Effector CD8-positive, alpha-beta T cell (primary cell): ENCODE measurements at places on chromosomes 4 and X.

GRCh38 chr4:138774940-138775339 lies 240.6 kb upstream of the NOCT start:
- no peak for DNase-seq

GRCh38 chrX:54045563-54046228 lies 1.4 kb upstream of the PHF8 start:
- DNase-seq = no peak

- DNase-seq = no peak
These were observed 202.7 kb downstream of the OR13H1 start for GRCh38 chrX:131746491-131746968.

GRCh38 chr4:66524781-66525180 lies 854.5 kb upstream of the EPHA5 start:
- DNase-seq = no peak

DNA sequence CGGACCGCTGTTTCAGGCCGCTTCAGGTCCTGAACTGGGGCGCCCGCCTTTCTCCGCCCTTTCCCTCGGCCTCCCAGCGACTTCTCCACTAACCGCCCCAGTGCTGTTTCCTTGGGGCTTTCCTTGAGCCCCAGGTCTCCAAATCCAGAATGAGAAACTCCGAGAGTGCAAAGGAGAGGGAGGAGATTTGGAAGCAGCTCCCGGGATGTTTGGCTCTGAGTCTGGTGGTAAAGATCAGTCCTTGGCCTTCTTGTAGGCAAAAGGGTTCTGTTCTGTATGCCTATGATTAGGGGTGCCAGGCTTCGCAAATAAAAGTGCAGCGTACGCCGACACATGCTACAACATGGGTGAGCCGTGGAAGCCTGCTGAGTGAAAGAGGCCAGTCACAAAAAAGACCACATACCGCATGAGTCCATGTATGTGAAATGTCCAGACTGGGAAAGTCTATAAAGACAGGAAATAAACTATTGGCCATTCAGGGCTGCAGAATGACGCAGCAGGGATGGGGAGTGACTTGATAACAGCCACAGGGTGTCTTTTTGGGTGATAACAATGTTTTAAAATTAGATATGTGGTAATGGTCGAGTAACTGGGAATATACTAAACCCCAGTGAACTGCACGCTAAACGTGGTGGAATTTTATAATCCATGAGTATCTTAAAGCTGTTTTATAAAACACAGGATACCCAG lies 99.8 kb downstream of the TRAPPC11 start:
- DNase-seq = no peak

DNA sequence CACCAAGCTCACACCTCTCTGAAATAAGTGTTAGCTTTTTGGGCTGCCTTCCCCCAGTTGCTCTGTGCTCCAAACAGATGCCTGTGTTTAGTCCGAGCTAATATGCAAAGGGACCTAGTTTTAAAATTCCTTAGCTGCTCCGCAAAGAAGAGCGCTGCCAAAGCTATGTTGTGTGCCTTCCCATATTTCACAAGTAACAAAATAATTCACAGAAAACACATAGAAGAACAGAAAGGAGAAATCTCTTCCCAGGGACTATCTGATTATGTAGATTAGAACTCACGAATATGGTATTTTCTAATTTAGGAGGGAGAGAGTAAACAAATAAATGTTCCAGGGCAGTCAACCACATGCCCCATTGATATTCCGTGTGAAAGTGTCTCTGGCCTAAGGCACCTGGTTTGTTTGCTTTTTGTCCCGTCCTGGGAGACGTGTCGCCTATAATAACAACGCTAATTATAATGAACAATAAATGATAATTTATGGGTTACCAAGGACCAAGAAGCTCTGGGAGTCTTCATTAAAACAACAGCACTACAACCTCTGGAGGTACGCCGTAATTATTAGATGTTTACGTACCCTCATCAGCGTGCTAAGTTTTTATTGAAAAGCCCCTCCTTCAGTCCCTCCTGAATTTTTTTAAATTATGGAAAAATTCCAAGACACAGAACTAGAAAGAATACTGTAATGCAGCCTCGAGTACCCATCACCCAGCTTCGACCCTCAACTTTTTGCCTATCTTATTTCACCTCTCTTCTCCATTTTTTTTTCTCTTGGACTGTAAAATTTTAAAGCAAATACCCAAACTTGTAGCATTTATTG lies 1.2 kb upstream of the CCNG2 start:
- DNase-seq = no peak

- no peak for DNase-seq
These were observed 76.6 kb downstream of the TBC1D9 start for GRCh38 chr4:140679576-140679975.

- no peak for DNase-seq
These were observed 219.2 kb downstream of the ARAP2 start for GRCh38 chr4:36024901-36025660.

DNA sequence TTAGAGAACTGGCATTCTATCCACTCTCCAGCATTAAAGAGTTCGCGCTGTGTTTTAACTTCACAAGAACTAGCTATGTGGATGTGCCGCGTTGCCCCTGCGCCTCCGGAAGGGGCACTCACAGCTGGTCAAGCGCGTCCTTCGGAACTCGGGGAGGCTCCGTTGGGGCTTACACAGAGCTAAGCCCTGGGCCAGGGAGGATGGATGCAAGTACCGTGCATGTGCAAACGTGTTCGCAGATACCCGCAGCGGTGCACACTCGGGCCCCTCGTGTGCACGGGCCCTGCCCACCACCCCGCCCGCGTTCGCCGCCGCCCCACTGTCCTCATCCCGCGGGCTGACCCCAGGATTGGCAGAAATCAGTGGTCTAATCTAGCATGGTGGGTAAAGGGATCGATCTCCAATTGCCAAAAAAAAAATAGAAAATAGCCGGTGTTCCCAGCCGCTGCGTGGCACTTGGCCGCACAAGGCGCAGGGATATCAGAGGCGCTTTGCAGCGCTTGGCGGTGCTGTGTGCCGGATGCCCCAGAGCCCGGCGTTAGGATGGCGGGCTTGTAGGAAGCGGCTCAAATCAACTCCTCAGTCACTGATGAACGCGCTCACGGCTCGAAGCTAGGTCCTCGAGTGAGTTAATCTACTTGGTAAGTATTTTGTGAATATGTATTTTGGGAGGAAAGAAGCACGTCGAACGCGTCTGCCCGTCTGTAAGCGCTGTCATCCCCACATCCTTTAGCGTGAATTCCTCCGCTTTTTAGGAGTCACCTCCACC lies 989 bp upstream of the PCDH10 start:
- no peak for DNase-seq

- DNase-seq = no peak
These were observed 22.3 kb upstream of the NAT8L start for GRCh38 chr4:2036866-2037265.

GRCh38 chr4:25171201-25171865 lies 11.1 kb upstream of the SEPSECS start:
- no peak for DNase-seq

DNA sequence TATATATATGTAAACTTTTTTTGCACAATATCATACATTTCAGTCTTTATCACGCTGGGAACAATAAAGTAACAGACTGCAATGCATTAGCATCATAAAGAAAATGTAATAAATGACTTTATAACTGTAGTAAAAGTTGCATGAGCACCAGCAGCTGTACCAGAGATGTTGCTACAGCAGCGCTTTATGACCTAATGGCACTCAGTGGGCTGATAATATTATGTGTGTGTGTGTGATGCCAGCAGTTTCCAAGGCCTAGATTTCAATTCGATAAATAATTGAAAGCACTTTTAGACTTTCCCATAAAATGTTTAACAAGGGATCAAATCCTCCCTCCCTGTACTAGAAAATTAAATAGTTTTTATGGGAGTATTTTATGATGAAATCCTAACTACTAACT lies 367.6 kb upstream of the AGA start:
- DNase-seq = no peak

GRCh38 chrX:793216-793770 lies 162.7 kb downstream of the SHOX start:
- DNase-seq = no peak

GRCh38 chr4:39104255-39104654 lies 42.2 kb downstream of the KLHL5 start:
- no peak for DNase-seq

- DNase-seq = no peak
These were observed 821 bp upstream of the TMEM128 start for GRCh38 chr4:4248885-4249203.

DNA sequence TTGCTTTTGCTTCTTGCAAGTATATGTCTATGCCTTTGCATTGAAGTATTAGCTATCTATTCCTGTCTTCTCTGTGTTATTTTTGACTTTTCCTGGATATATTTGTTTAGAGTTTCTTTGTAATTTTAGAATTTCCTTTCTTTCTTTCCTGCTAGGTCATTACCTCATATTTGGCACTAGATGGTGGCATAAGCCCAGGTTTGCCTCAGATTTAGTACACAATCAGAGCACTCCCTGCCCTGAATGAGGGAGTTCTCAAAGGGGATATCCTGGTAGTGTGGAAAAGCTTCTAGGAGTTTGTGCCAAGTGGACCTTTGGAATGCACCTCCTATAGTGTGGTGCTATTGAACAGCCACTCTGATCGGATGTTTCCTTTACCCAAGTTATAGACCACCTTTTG lies 181.6 kb downstream of the UGT8 start:
- DNase-seq = no peak

DNA sequence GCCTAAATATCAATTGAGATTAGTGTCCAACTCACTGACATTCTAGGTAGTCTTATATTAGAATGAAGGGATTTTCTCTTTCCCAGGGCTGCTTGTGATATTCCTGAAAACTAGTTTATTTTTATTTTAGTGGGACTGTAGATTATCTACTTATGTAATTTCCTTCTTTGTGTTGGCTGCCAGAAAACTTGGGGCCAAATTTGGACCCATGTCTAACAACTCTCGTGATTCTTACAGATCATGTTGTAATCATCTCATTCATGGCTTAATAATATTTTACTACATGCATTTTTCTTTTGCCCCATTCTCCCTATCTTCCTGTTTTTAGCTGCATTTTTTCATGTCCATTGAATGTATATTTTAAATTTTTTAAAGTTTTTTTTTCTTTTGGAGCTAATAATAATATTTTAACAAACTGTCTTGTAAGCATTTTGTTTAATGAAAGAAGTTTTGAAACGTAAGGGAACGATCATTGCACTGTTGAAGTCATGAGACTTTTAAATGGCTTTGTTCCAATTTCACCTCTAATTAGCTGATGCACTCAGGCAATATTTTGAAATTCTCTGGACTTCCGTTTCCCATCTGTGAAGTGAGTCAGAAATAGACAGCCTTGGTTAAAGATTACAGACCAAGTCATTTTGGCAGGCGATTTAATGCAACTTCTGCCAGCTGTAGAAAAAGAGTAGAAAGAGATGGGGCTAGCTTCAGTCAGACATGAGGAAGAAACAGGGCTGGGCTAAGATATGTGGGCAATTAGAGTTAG lies 14.3 kb upstream of the TDO2 start:
- DNase-seq = no peak

DNA sequence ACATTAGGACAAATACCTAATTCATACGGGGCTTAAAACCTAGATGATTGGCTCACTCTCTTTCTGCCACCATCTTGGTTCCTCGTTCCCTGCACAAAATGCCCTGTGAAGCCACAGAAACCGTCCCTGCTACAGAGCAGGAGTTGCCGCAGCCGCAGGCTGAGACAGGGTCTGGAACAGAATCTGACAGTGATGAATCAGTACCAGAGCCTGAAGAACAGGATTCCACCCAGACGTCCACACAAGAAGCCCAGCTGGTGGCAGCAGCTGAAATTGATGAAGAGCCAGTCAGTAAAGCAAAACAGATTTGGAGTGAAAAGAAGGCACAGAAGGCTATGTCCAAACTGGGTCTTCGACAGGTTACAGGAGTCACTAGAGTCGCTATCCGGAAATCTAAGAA lies 34.3 kb downstream of the TRIM61 start:
- no peak for DNase-seq

- DNase-seq = no peak
These were observed 37.7 kb upstream of the RAB33B start for GRCh38 chr4:139416073-139416673.

DNA sequence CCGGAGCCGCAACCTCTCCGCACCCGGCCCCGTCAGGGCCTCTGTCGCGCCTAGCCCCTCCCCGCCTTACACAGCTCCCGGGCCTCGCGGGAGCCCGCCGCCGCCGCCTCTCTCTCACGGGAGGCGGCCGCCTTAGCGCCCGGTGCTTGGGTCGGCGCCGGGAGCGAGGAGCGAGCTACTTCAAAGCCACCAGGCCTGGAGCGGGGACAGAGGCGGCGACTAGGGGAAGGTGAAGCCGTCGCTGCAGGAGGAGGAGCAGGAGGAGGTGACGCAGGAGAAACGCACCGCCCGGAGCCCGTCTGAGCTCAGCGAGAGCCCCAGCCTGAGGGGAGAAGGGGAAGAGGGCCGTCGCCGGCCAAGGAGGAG lies 250 bp downstream of the USP9X start:
- DNase-seq = peak; percentile 49

- no peak for DNase-seq
These were observed 124.5 kb upstream of the ARSJ start for GRCh38 chr4:114103908-114104307.

- no peak for DNase-seq
These were observed 12.2 kb downstream of the FLNA start for GRCh38 chrX:154362085-154362742.

GRCh38 chrX:16903274-16904022 lies 33.3 kb upstream of the RBBP7 start:
- no peak for DNase-seq

- no peak for DNase-seq
These were observed 26.7 kb downstream of the SMARCA1 start for GRCh38 chrX:129496625-129497024.

DNA sequence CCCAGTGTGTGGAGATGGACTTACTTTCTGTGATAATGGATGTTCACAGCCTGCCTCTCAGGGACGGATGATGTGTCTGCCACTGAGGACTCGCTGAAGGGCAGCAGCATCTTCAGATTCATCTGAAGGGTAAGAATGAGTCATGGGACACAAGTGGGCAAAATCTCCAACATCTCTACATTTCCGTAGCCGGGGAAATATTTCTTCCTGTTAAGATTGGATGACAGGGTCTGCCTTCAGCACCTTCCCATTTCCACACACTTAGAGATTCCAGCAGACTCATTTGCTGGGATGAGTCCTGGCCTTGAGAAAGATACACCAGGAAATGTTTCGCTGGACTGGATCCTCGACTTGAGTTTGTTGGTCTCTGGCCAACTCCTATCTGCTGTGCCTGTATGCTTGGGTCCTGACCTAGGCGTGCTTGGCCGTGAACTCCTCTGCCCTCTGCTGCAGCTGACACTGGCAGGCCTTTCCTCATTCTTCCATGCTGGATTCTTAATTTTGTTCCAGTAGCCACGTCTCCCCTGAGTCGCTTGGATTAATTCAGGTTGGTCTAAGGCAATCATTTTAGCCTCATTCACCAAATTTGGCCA lies 46.5 kb upstream of the SOD3 start:
- DNase-seq = no peak

GRCh38 chrX:26664919-26665318 lies 448.9 kb downstream of the MAGEB5 start:
- DNase-seq = no peak
